ENCODE measurements at places on chromosomes 7 and 10. TPM values are rescaled to one million over a fixed set of nuclear protein-coding genes. Genes with fewer than 3 reads are reported as not detected.

TMEM273 gene
- 0.48 TPM for total RNA-seq

ZNF746 gene
- total RNA-seq, result 19.2 TPM

DNA2 gene
- total RNA-seq, result 5.1 TPM

TCF7L2 gene
- 1.7 TPM for total RNA-seq

YAE1 gene
- 17.9 TPM for total RNA-seq

DNMBP gene
- 6.6 TPM for total RNA-seq

VWC2 gene
- total RNA-seq, result not detected

Measured in tracheal epithelial cell (primary cell).